ENCODE measurements at places on chromosomes 7 and 10. TPM values are rescaled to one million over a fixed set of nuclear protein-coding genes. Genes with fewer than 3 reads are reported as not detected.

Gene GPR26
- not detected for total RNA-seq

Gene CTAGE8
- total RNA-seq, result 1.6 TPM

Gene RNF32
- 0.13 TPM for total RNA-seq

Gene GIMAP6
- not detected for total RNA-seq

Gene IL2RA
- not detected for total RNA-seq

Gene ABCC2
- 0.38 TPM for total RNA-seq

Gene SPDYE16
- not detected for total RNA-seq

Gene ABI1
- total RNA-seq, result 29.0 TPM

Gene PRF1
- total RNA-seq, result not detected

Gene SUN3
- total RNA-seq, result not detected

Gene SLC29A3
- 1.6 TPM for total RNA-seq

Gene CADPS2
- 6.4 TPM for total RNA-seq

Gene ZNF488
- total RNA-seq, result 0.25 TPM

Gene CYP26C1
- total RNA-seq, result 0.63 TPM

Gene TMEM178B
- total RNA-seq, result 6.0 TPM

Gene FZD1
- total RNA-seq, result 15.8 TPM

Gene PAX4
- total RNA-seq, result not detected

Gene SPOCK2
- total RNA-seq, result 17.8 TPM

Gene STEAP1B
- 0.13 TPM for total RNA-seq

Gene ACSM6
- total RNA-seq, result not detected

Gene SRRM3
- total RNA-seq, result 0.16 TPM

Gene CUZD1
- 0.16 TPM for total RNA-seq

Gene SLC16A12
- 4.4 TPM for total RNA-seq

Gene BTAF1
- 14.7 TPM for total RNA-seq

Gene CNTNAP2
- total RNA-seq, result 0.81 TPM

Gene BICC1
- total RNA-seq, result 68.8 TPM

Gene CDC14C
- not detected for total RNA-seq

Gene CLCN1
- total RNA-seq, result not detected

Gene CLDN15
- 1.1 TPM for total RNA-seq

Gene FGFR2
- 0.16 TPM for total RNA-seq

Gene NUTM2D
- total RNA-seq, result 0.81 TPM

Gene SLC26A3
- not detected for total RNA-seq

Gene CYP2W1
- total RNA-seq, result 0.63 TPM

Gene TEX36
- total RNA-seq, result not detected

Gene TMEM176A
- not detected for total RNA-seq

Gene TMEM273
- total RNA-seq, result not detected

Gene PPP1R17
- total RNA-seq, result not detected

Gene PALS2
- total RNA-seq, result 5.5 TPM

Gene VAX1
- total RNA-seq, result not detected

Gene FKBP6
- total RNA-seq, result 0.16 TPM

Gene SFTPA2
- not detected for total RNA-seq

Gene UBTD1
- total RNA-seq, result 45.5 TPM

Gene FAM171A1
- 28.5 TPM for total RNA-seq

Gene IFIT1B
- not detected for total RNA-seq

Gene GNGT1
- total RNA-seq, result not detected

Gene LRRC18
- not detected for total RNA-seq

Gene CLRN3
- not detected for total RNA-seq

Gene TFAM
- total RNA-seq, result 16.6 TPM

Gene PRSS37
- total RNA-seq, result not detected

Gene MMD2
- total RNA-seq, result not detected

Gene PEX1
- total RNA-seq, result 10.5 TPM

Gene OPN1SW
- total RNA-seq, result not detected

Gene AHR
- 85.6 TPM for total RNA-seq

Gene PLAU
- total RNA-seq, result 122 TPM

Gene EPC1
- total RNA-seq, result 6.7 TPM

Gene SPRN
- 0.38 TPM for total RNA-seq

Gene HOGA1
- 18.4 TPM for total RNA-seq

Gene OR2A12
- total RNA-seq, result not detected

Gene GPR146
- under 0.01 TPM for total RNA-seq

All from mesangial cell (primary cell).